Activated CD4-positive, CD25-positive, alpha-beta regulatory T cell (primary cell): ENCODE measurements at places on chromosomes 5 and 9.

GRCh38 chr5:122358372-122358979, 46.4 kb downstream of the SNCAIP start:
- DNase-seq: no peak

GRCh38 chr5:13957032-13957645, 12.7 kb upstream of the DNAH5 start:
- no peak for DNase-seq

GRCh38 chr9:6931913-6932312, 174.1 kb downstream of the KDM4C start:
- DNase-seq: no peak

- DNase-seq: no peak
These were observed 150.7 kb upstream of the IRX2 start for GRCh38 chr5:2902186-2902585.

DNA sequence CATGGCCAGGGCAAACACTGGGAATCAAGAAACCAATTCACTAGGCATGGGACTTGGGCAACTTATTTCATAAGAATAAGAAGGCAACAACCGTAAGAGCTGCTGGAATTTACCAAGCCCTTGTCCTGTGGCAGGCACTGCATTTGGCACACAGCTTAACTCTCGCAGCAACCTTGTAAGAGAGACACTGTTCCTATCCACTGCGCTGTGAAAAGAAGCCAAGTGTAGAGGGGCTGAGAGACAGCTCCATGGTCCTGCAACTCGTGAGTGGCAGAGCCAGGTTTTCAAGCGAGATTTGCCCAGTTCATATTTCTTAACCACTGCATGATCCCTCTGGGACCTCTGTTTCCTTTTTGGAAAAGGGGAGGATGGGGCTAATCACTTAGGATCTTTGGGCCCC, 129.3 kb upstream of the STC2 start:
- no peak for DNase-seq
